ENCODE measurements at places on chromosomes 1 and 21. TPM values are rescaled to one million over a fixed set of nuclear protein-coding genes. Genes with fewer than 3 reads are reported as not detected.
A peak's percentile ranks its signal among the peaks of the same experiment; 100 is the strongest.

DNA sequence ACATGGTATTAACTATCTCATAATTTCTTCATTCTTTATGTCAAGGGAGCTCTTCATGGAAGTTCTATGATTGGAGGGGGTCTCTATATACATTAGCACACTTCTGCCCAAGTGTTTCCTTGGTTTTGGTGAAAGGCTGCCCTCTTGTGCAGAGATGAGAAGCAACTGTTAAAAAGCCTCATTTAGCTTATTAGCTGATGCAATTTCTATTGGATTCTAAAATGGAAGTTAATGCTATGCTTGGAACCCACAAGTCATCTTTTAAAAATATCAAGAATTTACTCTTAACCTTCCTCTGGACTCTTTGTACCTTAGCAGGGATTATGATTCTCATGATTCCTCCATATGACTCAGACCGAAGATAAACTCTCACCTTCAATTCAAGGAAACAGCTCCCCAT, 328.9 kb downstream of the PTBP2 start:
- H3K4me3 ChIP-seq: no peak overlapping the region
- no peaks in the 10 kb centered on the region for H3K36me3 ChIP-seq
- no peak for DNase-seq
- H3K27me3 ChIP-seq: no peaks in the 10 kb centered on the region
- no peaks in the 10 kb centered on the region for H3K4me1 ChIP-seq

DNA sequence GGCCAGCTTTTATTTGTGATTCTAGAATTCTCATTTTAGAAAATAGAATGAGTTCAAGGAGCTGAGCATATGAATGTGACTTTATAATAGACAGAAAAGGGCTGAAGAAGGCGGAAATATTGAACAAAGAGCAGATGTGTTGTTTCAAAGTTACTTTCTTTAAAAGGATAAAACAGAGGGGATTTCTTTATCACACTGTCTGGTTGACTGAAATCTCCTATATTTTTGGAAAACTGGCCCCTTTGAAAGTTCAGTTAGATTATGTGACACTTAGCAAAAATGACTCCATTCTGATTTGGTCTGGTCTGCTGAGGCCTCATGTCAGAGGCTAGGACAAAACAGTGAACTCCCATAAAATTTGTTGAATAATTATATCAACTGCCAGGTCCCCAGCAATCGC, 46.4 kb upstream of the DNAH14 start:
- H3K4me1 ChIP-seq: no peaks in the 10 kb centered on the region
- peaks cover 9% of the 10 kb centered on the region for H3K27me3 ChIP-seq
- no peaks in the 10 kb centered on the region for H3K36me3 ChIP-seq

GRCh38 chr21:15797577-15798363, 68.0 kb downstream of the USP25 start:
- peaks cover 15% of the 10 kb centered on the region for H3K36me3 ChIP-seq
- no peak overlapping the region for H3K27ac ChIP-seq
- H3K4me3 ChIP-seq: no peak overlapping the region
- no peak for DNase-seq

- H3K4me3 ChIP-seq: no peak overlapping the region
- H3K36me3 ChIP-seq: no peaks in the 10 kb centered on the region
- no peak for DNase-seq
- H3K27ac ChIP-seq: no peak overlapping the region
- peaks cover 8% of the 10 kb centered on the region for H3K27me3 ChIP-seq
These were observed 279.9 kb upstream of the RUNX1 start for GRCh38 chr21:35328856-35329455.

GRCh38 chr1:1020000-1020404, at the start of gene AGRN:
Gene AGRN, plus strand, starts transcription at chr1:1020120. Its CDS starts 53 bp downstream, at chr1:1020173.
- peaks cover 6% of the 10 kb centered on the region for H3K4me1 ChIP-seq
- peak within 1 kb of the TSS; percentile 56 for H3K4me3 ChIP-seq
- DNase-seq: no peak
- no peaks in the 10 kb centered on the region for H3K36me3 ChIP-seq
- peak within 1 kb of the TSS; percentile 72 for H3K27ac ChIP-seq

DNA sequence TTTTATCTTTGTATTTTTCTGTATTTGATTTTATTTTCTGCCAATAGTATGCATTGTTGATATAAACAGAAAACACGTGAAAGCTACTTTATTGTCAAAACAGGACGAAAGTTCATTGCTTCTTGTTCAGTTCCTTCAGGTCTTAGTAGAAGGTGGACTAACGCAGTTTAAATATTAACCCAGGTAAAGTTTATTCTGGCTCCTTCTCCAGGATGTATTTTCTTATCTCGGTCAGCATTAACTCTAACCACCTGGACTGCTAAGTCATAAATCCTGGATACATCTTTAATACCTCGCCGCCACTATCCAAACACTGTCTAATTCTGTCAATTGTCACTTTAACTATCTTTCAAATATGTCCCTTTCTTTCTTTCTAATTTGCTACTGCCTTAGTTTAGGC, 5.7 kb upstream of the SOAT1 start:
- no peak overlapping the region for H3K27ac ChIP-seq
- H3K4me3 ChIP-seq: no peak overlapping the region
- no peaks in the 10 kb centered on the region for H3K27me3 ChIP-seq
- H3K36me3 ChIP-seq: no peaks in the 10 kb centered on the region
- no peak for DNase-seq
- H3K4me1 ChIP-seq: no peaks in the 10 kb centered on the region

DNA sequence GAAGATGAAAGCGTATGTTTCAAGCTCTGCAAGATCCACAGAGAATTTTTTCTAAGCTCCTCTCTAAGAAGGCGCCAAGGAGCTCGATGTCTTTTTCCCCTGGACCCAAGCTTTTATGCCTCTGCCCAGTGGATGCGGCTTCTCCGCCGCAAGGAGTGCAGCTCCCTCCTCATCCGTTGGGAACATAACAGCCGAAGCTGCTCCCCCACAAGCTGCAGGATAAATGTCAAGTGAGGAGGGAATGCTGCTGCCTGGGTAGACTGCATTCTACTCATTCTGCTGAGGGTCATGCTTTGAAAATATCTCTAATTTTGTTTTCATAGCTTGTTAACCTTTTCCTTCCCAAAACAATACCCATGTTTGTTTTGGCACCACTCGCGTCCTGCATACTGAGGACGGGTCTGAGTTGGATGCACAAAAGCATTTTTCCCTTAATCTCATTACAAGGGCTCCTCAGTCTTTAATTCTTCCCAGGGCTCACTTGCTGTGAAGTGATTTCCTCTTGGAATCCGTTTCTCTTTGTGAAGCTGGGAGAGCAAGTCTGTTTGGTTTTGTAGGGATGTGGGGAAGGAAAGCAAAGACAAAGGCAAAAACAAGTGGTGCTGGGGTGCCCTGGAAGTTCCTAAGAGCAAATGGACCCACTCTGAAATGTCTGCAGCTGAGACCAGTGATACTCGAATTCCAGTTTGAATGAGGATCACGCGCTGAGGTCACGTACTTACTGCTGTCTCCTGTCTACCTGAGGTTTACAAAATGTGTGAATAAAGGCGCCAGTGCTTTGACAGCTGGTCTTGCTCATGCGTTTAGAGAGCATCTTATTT, 134.0 kb upstream of the IRF2BP2 start:
- no peak for DNase-seq
- no peaks in the 10 kb centered on the region for H3K4me1 ChIP-seq
- H3K36me3 ChIP-seq: no peaks in the 10 kb centered on the region
- H3K4me3 ChIP-seq: no peak overlapping the region
- H3K27me3 ChIP-seq: peaks cover 11% of the 10 kb centered on the region

DNA sequence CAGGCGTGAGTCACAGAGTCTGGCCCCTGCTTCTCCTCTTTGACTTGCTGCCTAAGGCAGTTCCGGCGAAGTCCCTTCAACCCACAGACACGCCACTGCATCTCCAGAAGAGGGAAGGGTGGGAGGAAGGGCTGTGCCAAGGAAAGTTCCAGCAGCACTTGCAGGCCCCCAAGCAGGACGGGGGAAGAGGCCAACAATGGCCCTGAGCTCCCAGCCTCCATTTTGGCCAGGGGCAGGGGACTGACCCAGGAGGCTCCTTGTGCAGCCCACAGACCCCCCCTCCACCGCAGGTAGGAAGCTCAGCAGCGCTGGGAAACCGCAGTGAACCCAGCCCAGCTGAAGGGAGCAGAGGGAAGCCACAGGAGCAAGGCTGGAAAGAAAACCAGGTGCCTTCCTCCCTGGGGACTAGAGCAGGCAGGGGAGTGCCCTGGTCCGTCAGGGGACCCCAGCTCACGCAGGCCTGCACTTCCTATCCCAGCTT, 35.4 kb downstream of the ACOT7 start:
- H3K4me3 ChIP-seq: no peak overlapping the region
- H3K36me3 ChIP-seq: no peaks in the 10 kb centered on the region
- peak overlapping the region; percentile 73 for H3K27ac ChIP-seq
- H3K27me3 ChIP-seq: no peaks in the 10 kb centered on the region
- DNase-seq: no peak

GRCh38 chr1:220702733-220703270, 12.6 kb downstream of the C1orf115 start:
- no peak for DNase-seq
- no peak overlapping the region for H3K4me3 ChIP-seq
- H3K36me3 ChIP-seq: no peaks in the 10 kb centered on the region
- H3K27ac ChIP-seq: no peak overlapping the region
- peaks cover 55% of the 10 kb centered on the region for H3K4me1 ChIP-seq
- peaks cover 4% of the 10 kb centered on the region for H3K27me3 ChIP-seq

DNA sequence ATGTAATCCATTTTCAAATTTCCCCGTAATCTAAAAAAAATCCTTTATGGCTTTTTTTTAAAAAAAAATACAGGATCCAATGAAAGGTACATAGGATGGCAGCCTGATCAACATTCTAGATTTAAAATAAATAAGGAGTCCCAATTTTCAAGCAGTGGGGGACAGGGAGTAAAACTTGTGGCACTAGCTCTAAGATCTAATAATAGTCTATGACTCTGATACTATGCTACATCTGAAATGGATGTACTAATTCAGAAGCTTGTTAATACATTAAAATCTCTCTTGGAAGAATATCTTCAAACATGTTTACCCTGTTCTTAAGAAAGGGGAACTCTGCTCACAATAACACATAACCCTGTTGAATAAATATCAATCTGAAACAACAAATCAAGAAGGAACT, 8.5 kb downstream of the DIPK1A start:
- no peak for DNase-seq
- H3K4me3 ChIP-seq: peak overlapping the region; percentile 49
- H3K27me3 ChIP-seq: no peaks in the 10 kb centered on the region
- no peaks in the 10 kb centered on the region for H3K36me3 ChIP-seq
- peaks cover 38% of the 10 kb centered on the region for H3K4me1 ChIP-seq
- peak overlapping the region; percentile 90 for H3K27ac ChIP-seq

GRCh38 chr1:29453502-29454240, 217.3 kb downstream of the PTPRU start:
- H3K4me3 ChIP-seq: no peak overlapping the region
- DNase-seq: no peak
- H3K27ac ChIP-seq: no peak overlapping the region
- H3K4me1 ChIP-seq: no peaks in the 10 kb centered on the region
- peaks cover 14% of the 10 kb centered on the region for H3K27me3 ChIP-seq

- no peak overlapping the region for H3K4me3 ChIP-seq
- no peaks in the 10 kb centered on the region for H3K36me3 ChIP-seq
- peaks cover 12% of the 10 kb centered on the region for H3K4me1 ChIP-seq
- no peak for DNase-seq
These were observed 15.9 kb downstream of the SMIM12 start for GRCh38 chr1:34843392-34844251.

DNA sequence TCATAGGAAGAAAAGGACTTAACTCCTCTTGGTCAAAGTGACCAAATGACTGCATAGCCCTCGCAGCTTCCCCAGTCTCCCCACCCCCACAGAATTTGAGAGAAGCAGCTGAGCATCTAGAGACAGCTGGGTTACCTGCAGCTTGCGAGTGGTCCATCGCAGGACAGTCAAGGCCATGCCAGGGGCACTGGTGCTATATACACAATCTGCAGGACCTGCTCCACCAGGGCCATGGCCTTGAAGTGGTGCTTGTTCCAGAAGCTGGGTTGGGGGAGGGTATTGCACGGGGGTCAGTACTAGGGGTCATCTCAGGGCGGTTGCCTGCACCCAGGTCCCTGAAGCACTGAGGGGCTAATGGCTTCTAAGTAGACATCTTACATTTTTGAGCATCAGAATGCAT, 10.4 kb downstream of the MRTO4 start:
- no peaks in the 10 kb centered on the region for H3K4me1 ChIP-seq
- no peak for DNase-seq
- H3K4me3 ChIP-seq: no peak overlapping the region
- H3K36me3 ChIP-seq: peaks cover 11% of the 10 kb centered on the region
- no peaks in the 10 kb centered on the region for H3K27me3 ChIP-seq
- no peak overlapping the region for H3K27ac ChIP-seq

DNA sequence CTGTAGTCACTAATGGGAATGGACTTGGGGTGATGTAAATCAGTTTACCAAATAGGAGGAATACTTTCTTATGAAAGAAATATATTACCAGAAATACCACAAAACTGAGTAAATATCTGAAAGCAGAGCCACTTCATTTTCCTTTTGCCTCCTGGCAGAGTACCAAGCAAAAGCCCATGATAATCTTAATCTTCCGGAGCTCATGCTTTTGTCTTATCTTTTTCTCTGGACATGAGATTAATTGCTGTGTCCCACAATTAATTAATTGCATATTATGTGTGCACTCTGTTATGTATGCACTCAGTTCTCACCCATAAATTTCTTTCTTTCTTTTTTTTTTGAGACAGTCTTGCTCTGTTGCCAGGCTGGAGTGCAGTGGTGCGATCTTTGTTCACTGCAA, 94.1 kb upstream of the PDE4B start:
- H3K4me1 ChIP-seq: no peaks in the 10 kb centered on the region
- H3K27me3 ChIP-seq: no peaks in the 10 kb centered on the region
- H3K36me3 ChIP-seq: no peaks in the 10 kb centered on the region
- H3K4me3 ChIP-seq: no peak overlapping the region
- H3K27ac ChIP-seq: no peak overlapping the region
- DNase-seq: no peak

DNA sequence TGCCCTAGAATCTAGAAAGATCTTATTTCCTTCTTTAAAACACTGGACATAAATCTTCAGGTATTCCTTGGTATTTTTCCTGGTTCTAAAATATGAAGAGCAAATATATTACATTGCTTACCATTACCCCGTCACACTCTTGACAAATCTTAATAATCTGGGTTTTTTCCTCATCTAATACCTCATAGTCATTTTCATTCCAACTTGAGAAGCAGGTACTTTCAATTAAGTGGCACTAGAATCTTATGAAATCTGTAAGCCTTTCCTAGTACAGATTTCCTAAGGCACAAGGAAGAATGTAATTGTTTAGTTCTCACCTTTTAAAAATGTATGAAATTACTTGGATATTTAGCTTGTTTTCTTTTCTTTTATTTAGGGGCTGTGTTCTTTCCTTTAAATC, 481.5 kb upstream of the ZRANB2 start:
- H3K4me1 ChIP-seq: no peaks in the 10 kb centered on the region
- no peak for DNase-seq
- H3K4me3 ChIP-seq: no peak overlapping the region
- H3K27ac ChIP-seq: no peak overlapping the region
- no peaks in the 10 kb centered on the region for H3K36me3 ChIP-seq
- no peaks in the 10 kb centered on the region for H3K27me3 ChIP-seq

The ERVH48-1 gene
- polyA plus RNA-seq: not detected

The TSACC gene
- polyA plus RNA-seq: not detected

The KANK4 gene
- not detected for polyA plus RNA-seq

The RHCE gene
- not detected for polyA plus RNA-seq

The MEF2D gene
- polyA plus RNA-seq: 10.3 TPM

The SLC25A44 gene
- polyA plus RNA-seq: 9.3 TPM

The ZNF593OS gene
- 2.4 TPM for polyA plus RNA-seq

All from naive B cell (primary cell).